ENCODE measurements at places on chromosomes 2 and 18.
A peak's percentile ranks its signal among the peaks of the same experiment; 100 is the strongest.

GRCh38 chr2:74952575-74952974 lies 5.9 kb upstream of the POLE4 start:
- peaks cover 9% of the 10 kb centered on the region for H3K4me1 ChIP-seq
- no peak overlapping the region for H3K27ac ChIP-seq
- no peaks in the 10 kb centered on the region for H3K36me3 ChIP-seq
- no peaks in the 10 kb centered on the region for H3K27me3 ChIP-seq

GRCh38 chr18:45464619-45465018 lies 150.7 kb upstream of the SLC14A2 start:
- H3K4me1 ChIP-seq = no peaks in the 10 kb centered on the region
- no peak for DNase-seq
- H3K27ac ChIP-seq = no peak overlapping the region
- no peaks in the 10 kb centered on the region for H3K36me3 ChIP-seq
- H3K4me3 ChIP-seq = no peak overlapping the region

- peaks cover 6% of the 10 kb centered on the region for H3K4me1 ChIP-seq
- DNase-seq = no peak
- no peaks in the 10 kb centered on the region for H3K36me3 ChIP-seq
- H3K27me3 ChIP-seq = no peaks in the 10 kb centered on the region
- H3K27ac ChIP-seq = no peak overlapping the region
Measured at GRCh38 chr2:168160897-168161296, 86.5 kb downstream of the STK39 start.

DNA sequence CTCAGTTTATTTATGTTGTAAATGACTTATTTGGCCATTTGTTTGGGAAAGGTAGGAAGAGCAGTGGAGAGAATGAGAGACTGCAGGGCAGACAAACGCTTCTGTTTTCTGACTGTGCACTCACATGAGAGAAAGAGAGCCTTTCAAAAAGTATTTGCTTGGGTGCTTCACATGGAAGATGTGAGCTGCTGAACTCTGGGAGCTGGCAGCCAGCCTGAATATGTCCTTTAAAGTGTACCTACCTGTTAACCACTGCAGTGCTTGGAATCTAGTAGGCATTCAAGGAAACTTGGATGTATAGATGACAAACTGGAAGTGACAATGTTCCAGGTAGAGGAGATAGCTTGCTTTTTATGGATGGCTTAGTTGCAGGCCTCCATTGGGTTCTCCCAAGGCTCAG lies 68.8 kb downstream of the PTPRM start:
- H3K4me3 ChIP-seq = no peak overlapping the region
- H3K4me1 ChIP-seq = no peaks in the 10 kb centered on the region
- no peak overlapping the region for H3K27ac ChIP-seq
- H3K27me3 ChIP-seq = no peaks in the 10 kb centered on the region
- no peaks in the 10 kb centered on the region for H3K36me3 ChIP-seq

- no peak overlapping the region for H3K4me3 ChIP-seq
- H3K4me1 ChIP-seq = no peaks in the 10 kb centered on the region
- peaks cover 68% of the 10 kb centered on the region for H3K36me3 ChIP-seq
- no peak for DNase-seq
- no peak overlapping the region for H3K27ac ChIP-seq
Measured at GRCh38 chr2:20622296-20622686, 28.6 kb downstream of the HS1BP3 start.

DNA sequence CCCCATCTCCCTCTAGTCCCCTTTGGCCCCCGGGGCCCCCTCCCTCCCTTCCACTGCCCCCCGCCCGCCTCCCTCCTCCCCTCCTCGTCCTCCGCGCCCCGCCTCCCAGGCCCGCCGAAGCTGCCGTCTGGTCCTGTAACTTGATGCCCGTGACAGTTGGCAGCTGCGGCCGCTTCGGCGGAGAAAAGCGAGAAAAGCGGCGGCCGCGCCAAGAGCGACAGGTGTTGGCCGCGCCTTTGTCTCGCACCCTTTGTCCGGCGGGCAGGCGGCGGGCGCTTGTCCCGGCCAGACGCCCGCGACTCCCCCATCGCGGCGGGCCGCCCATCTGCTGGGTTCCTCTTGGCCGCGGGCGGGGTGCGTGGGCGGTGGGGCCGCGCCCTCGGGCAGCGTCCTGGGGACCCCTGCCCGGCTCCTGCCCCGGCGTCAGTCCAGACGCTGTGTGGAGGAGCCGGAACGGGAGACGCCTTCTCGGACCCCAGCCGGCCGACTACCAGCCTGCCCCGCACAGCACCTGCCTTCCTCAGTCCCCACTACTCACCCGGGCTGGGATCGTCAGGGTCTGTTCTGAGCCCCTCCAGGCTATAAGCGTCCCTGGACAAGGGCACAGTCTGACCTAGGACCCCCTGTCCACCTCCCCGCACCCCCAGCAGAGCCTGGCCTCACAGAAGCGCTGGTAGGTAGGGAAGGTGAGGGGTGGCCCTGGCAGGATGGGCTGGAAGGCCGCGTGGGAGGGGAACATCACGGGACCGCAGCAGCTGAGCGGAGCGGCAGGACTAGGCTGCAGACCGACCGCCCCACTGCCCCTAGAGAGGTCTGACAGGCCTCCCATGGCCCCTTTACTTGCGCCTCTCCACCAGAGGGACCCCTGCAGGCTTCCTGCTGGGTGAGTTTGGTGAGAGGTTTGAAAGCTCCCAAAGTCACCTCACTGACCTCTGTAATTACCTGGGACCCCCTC lies 1.2 kb upstream of the HES6 start:
- peak; percentile 48 for DNase-seq
- peak overlapping the region; percentile 53 for H3K4me3 ChIP-seq
- H3K4me1 ChIP-seq = peaks cover 15% of the 10 kb centered on the region
- peaks cover 23% of the 10 kb centered on the region for H3K27me3 ChIP-seq

GRCh38 chr2:10285556-10286198 lies 17.0 kb upstream of the HPCAL1 start:
- H3K4me3 ChIP-seq = no peak overlapping the region
- peaks cover 12% of the 10 kb centered on the region for H3K4me1 ChIP-seq
- H3K27me3 ChIP-seq = no peaks in the 10 kb centered on the region
- H3K27ac ChIP-seq = no peak overlapping the region
- no peak for DNase-seq

GRCh38 chr2:66840321-66841002 lies 405.5 kb downstream of the MEIS1 start:
- no peaks in the 10 kb centered on the region for H3K36me3 ChIP-seq
- H3K27me3 ChIP-seq = no peaks in the 10 kb centered on the region
- H3K4me1 ChIP-seq = no peaks in the 10 kb centered on the region
- no peak overlapping the region for H3K4me3 ChIP-seq
- DNase-seq = no peak

DNA sequence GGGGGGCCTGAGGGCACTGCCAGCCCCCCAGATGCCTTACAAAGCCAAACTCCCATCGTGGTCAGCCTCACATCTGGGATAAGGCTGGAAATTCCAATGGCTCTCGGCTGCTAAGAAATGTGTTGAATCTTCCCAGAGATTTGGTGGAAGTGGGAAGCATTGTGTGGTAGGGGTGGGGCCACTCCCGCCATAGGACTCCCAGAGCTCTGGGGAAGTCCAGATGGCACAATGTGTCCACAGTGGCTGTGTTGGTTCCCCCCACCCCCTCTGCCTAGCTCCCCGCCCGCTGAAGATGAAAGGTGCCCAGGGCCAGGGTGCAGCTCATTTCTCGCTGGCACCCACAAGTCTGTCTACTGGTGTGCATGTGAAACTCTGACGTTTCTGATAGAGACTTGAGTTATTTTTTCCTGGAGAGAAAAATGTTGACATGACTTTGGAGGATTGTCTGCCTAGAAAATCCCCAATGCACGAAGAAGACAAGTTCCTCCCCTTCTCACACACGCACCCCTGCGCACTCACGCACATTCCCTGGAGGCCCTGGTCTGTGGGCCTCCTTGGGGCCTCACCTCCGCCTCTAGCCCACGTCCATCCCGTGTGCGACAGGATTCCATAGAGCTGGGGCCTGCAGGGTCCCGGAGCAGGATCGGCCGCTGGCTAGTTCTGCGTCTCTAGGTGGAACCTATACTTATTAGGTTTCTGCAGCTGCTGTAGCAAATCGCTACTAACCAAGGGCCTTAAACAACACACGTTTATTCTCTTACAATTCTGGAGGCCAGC lies 199.1 kb downstream of the ZFP36L2 start:
- DNase-seq = no peak
- no peaks in the 10 kb centered on the region for H3K36me3 ChIP-seq
- peaks cover 8% of the 10 kb centered on the region for H3K4me1 ChIP-seq
- H3K4me3 ChIP-seq = no peak overlapping the region
- no peak overlapping the region for H3K27ac ChIP-seq
- H3K27me3 ChIP-seq = no peaks in the 10 kb centered on the region

GRCh38 chr18:73119574-73119973 lies 251.8 kb upstream of the NETO1 start:
- peak overlapping the region; percentile 5 for H3K4me3 ChIP-seq
- H3K4me1 ChIP-seq = peaks cover 10% of the 10 kb centered on the region
- no peaks in the 10 kb centered on the region for H3K36me3 ChIP-seq
- no peaks in the 10 kb centered on the region for H3K27me3 ChIP-seq
- DNase-seq = peak; percentile 23

DNA sequence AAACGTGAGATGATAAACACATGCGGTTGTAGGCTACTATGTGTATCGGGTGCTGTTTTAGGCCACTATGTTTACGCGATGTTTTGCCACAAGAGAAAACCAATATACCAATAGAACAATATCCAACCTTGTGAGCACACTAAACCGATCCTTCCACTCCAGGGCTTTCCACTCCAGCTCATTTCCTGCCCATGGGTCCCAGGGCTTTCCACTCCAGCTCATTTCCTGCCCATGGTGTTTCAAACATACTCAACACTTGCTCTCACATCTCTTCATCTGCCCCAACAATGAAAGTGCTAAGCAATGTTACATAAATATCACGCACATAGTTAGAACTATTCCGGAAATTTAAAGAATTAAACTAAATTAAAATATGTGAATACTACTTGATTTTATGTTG lies 80.0 kb downstream of the EPB41L3 start:
- no peak overlapping the region for H3K4me3 ChIP-seq
- H3K27ac ChIP-seq = no peak overlapping the region
- DNase-seq = no peak
- H3K27me3 ChIP-seq = no peaks in the 10 kb centered on the region

- peaks cover 69% of the 10 kb centered on the region for H3K36me3 ChIP-seq
- H3K27ac ChIP-seq = no peak overlapping the region
- H3K4me1 ChIP-seq = peaks cover 4% of the 10 kb centered on the region
- DNase-seq = no peak
- H3K27me3 ChIP-seq = no peaks in the 10 kb centered on the region
Measured at GRCh38 chr18:79416677-79417052, 20.9 kb downstream of the NFATC1 start.

Measured in B cell (primary cell).